ENCODE measurements at places on chromosomes 11 and 22. TPM values are rescaled to one million over a fixed set of nuclear protein-coding genes. Genes with fewer than 3 reads are reported as not detected.

MMP13 gene
- total RNA-seq: not detected

GRCh38 chr11:95923439-95923727 is 524 bp downstream of the MTMR2 start:
- DNase-seq: no peak

GRCh38 chr11:70296681-70297080 is 26.2 kb downstream of the PPFIA1 start:
- no peak for DNase-seq

DNA sequence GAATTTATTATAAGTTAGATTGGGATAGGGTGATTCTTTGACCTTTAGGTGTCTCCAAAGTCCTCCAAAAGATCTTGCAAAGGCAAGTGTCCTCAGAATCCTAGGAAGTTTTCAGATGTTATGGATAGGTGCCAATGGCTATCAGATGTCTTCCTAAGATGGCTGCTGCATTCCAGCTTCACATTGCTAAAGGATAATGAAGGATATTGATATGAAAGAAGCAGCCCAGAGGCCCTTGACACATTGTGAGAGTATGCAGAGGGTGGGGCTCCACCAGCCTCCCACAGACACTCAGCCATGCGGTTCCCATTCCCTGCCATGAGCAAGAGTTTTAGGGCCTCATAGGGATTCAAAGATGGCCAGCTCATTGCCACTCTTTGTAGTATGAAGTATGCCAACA is 22.3 kb upstream of the GLYATL2 start:
- DNase-seq: peak; percentile 4

BIK gene
- not detected for total RNA-seq

AGBL2 gene
- total RNA-seq: 0.90 TPM
